ENCODE measurements at places on chromosomes 7 and 10.

DNA sequence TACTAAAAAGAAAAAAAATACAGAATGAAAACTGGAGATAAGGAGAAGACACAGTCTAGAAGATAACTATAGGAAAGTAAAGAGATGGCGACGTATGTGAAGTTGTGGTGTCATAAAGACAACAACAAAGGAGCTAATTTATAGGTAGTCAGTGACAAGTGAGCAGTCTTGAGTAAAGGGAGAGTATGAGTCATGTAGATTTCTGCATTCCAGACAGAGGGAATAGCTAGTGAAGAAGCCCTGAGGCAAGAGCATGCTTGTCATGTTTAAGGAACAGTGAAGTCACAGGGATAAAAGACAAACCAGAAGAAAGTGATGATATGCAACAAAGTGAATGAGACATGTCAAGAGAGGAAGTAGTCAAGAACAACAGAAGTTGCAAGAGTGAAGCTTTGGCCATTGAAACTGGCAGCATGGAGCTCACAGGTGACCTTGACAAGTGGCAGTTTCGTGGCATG, 2.3 kb upstream of the MIOS start:
- DNase-seq: no peak

GRCh38 chr7:87512906-87513305, 37.4 kb upstream of the ABCB4 start:
- no peak for DNase-seq

- DNase-seq: no peak
Observed at GRCh38 chr7:8221567-8221966, 40.4 kb downstream of the ICA1 start.

DNA sequence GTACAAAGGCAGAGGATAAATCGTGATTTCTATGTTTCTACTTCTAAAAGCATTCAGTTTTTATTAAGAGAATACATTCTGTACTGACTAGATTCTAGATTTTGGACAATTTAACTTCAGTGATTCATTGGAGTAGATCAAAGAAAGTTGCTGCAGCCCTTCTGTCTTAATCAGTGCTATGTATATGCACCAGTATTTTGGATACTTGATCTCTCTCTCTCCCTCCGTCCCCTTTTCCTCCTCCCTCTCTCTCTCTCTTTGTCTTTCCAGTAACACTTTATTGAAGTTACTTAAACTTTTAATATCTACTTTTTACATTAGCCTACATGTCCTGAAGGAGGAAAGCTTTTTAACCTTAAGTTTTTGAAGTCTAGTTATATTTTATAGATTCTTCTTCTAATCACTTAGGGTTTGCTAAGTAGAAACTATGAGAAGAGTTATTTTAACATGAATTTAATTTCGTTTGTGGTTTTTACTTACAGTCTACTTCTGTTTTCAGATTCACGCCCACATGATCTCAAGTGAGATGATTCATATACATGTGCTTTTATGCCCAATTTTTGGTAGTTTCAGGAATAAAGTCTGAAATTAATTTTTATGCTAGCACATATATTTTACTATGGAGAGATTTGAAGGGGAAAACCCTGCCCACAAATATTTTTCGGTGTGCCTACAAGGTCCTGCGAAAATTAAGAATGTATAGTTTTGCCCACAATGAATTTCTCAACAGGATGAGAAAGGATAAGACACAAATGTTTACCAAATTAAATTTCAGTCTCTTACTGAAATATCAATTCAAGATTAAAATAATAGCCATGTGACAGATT, 9.1 kb downstream of the MDFIC start:
- no peak for DNase-seq

DNA sequence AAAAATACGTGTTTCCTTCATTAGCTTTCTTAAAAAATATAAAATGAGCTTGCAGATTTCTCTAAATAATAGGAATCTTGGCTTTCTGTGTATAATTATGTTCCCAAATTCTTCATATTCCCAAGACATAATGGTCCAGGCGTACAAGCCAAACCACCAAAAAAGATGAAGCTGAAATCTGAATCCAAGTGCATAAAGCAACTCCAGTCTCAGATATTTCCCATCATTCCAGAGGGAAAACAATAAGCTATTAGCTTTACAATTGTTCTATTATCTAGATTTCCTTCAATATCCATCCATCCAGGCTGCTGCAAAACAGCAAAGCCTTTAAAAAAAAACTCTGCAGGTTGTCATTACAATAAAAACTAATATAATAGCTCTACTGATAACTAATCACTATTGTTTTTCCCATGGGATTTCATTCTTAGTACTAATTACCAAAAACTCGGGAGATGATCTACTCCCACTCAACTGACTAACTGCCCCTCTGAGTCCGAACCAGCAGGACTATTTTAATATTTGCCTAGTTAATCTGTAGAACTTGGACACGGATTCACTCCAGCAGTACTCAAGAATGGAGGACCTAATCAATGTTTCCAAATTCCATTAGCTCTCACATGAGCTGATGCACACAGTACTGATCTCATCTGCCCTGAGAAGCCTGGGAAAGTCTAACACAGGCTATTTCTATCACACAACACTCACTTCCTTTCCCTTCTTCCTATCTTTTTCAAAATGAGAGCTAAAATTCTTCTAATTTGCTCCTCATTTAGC, 108.9 kb upstream of the ASAH2 start:
- no peak for DNase-seq

- no peak for DNase-seq
Observed at GRCh38 chr7:83150310-83150709, 12.4 kb downstream of the PCLO start.

DNA sequence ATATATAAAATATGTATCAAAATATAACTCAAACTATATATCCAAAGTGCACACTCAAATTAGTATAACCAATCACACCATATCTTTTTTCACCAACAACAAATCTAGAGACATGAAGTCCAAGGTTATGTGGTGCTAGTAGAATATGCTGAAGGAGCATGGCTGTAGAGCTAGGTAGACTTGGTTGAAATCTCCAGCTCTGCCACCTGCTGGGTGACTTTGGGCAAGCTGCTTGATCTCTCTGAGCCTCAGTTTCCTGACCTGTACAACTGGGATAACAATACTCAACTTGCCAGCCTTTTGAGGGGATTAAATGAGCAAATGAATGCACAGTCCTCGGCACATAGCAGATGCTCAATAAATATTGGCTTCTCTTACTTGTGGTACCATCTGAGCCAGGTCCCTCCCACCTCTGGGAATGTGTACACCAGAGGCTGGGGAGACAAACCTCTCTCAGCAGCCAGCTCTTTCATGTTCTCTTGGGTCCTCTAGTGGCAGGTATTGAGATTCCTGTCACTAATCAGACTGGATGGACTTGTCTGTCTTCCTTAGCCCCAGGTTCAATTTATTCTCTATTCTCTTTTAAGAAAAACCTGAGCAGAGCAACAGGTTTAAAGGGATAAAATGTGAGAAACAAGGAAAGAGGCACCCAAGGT, 94.3 kb upstream of the PDE1C start:
- DNase-seq: no peak

DNA sequence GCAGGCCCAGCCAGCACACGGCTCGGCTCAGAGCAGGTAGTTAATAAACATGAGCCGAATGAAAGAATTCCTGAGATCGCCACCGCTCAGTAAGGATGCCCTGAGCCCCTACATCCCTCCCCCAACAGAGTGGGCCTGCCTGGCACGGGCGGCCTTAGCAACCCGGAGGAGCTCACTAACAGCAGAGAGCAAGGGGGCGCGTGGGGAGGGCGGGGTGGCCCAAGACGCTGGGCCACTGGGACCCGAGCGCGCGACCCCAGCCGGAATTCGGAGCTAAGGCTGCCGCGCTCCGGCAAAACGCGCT, 403 bp upstream of the ENO4 start:
- DNase-seq: no peak
